ENCODE measurements at places on chromosomes 2 and 18. TPM values are rescaled to one million over a fixed set of nuclear protein-coding genes. Genes with fewer than 3 reads are reported as not detected.

Gene CD302
- total RNA-seq = 0.08 TPM

Gene IL1R2
- not detected for total RNA-seq

GRCh38 chr2:162230761-162231160, 12.5 kb downstream of the FAP start:
- H3K27ac ChIP-seq = no peak overlapping the region
- no peak overlapping the region for H3K4me3 ChIP-seq
- DNase-seq = no peak
- peaks cover 33% of the 10 kb centered on the region for H3K27me3 ChIP-seq
- H3K4me1 ChIP-seq = no peaks in the 10 kb centered on the region

GRCh38 chr2:207082619-207083018, 83.1 kb downstream of the KLF7 start:
- peaks cover 5% of the 10 kb centered on the region for H3K4me1 ChIP-seq
- DNase-seq = no peak
- H3K27ac ChIP-seq = no peak overlapping the region
- H3K27me3 ChIP-seq = no peaks in the 10 kb centered on the region

GRCh38 chr2:118880501-118880900, 33.1 kb upstream of the EN1 start:
- H3K36me3 ChIP-seq = no peaks in the 10 kb centered on the region
- H3K4me3 ChIP-seq = no peak overlapping the region
- H3K4me1 ChIP-seq = peaks cover 14% of the 10 kb centered on the region

DNA sequence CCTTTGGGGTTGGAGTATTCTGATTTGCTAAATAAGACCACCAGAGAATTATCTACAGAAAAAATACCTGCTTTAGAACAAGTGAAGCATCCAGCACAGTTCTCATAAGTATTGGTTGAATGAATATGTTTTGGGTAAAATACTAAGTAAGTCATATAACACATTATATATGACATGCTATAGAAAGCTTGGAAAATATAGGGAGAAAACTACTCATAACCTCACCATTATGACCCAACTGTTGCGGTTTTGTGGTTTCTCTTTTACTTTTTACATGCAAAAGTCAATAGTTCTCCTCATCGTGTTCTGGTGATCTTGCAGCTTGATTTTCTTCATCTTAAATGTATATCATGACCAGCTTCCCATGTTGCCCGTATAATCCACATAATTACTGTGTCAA, 66.2 kb downstream of the DIPK1C start:
- H3K4me3 ChIP-seq = no peak overlapping the region
- peaks cover 24% of the 10 kb centered on the region for H3K27me3 ChIP-seq
- H3K4me1 ChIP-seq = peaks cover 21% of the 10 kb centered on the region
- no peaks in the 10 kb centered on the region for H3K36me3 ChIP-seq
